NCI-H146 (cell line): ENCODE measurements at places on chromosomes 11 and 22.

DNA sequence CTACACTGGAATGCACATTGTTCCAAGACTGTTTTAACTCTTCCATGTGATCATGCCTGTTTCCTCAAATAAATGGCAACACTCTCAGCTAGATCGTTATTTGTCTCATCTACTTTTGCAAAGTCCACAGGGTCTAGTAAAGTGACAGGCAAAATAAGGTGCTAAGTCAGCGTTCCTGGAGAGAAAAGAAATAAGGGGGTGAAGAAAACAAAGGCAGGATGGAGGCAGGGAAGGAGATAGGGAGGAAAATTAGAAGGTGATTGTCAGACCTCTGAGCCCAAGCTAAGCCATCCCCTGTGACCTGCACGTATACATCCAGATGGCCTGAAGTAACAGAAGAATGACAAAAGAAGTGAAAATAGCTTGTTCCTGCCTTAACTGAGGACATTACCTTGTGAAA lies 132.1 kb downstream of the RAB38 start:
- no peak for DNase-seq

DNA sequence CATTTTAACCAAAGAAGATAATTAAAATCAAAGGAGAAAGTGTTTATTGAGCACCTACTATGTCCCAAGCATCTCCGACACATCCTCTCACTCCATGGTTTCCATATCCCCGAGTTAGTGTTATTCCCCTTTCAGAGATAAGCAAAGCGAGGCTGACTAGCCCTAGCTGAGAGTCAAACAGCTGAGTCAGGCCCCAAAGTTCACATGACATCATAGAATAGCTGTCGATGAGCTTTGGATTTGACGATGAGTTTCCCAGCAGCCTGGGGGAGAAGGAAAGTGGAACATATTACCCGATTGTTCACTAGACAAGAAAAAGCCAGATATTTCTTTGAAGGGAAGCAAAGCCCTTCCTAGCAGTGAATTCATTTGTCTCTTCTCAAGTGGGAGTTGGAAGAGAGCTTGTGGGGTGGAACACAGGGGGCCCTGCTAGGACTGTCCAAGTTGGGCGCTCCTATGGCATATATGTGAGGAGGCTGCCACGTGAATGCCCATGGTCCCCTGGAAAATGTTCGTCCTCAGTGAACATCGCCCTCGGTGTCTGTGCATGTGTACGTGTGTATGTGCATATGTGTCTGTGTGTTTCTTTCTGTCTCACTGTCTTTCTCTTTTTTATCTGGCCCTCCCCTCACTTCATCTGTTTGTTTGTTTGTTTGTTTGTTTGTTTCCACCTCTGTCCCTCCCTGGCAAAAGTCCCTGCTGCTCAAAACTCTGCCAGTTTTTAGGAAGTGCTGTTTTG lies 493 bp upstream of the CYTH4 start:
- no peak for DNase-seq

- DNase-seq = no peak
Measured at GRCh38 chr22:47267513-47268282, 505.2 kb downstream of the TBC1D22A start.

DNA sequence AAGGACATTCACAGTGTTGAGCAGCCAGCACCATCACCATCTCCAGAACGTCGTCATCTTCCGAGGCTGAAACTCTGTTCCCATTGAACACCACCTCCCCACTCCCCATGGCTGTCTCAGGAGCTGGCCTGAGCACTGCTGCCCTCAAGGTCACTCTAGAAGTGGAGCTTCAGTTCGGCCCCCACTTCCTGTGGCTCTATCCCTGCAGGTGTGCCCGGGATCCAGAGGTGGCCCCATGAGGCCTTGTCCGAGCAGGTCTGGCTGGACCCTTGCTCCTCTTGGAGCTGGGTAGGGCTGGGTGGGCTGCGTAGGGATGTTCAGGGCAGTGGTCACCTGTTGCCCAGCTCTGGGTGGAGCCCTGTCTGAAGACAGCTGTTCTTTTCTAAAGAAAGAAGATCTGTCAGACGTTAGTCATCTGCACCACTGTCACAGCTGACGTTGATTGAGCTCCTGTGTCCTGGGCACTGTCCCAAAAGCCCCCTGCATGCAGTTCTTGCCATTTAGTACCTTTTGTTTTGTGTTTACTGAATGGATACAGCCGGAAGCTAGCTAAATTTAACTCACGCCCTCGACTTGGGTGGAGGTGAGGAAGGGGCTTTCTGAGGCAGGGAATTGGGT lies 75.5 kb upstream of the CLDN5 start:
- DNase-seq = peak; percentile 61

GRCh38 chr11:68840661-68841653 lies 759 bp downstream of the CPT1A start:
- DNase-seq = peak; percentile 31

DNA sequence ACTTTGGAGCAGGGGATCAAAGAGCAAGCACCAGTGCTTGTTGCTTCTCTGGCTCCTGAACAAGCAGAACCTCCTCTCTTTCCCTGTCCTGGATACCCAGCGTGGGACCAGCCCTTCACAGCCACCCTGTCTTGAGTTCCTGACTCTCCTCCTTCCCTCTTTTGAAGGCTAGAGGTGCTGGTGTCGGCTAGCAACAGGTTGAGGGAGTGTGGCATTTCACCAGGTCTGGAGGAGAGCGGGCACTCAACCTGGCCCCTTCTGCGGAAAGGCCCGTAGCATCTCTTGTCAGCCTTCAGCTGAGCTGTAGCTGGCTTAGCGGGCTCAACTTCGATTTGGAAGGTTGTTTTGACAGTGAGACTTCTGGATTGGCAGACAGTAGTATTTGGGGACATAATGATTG lies 26.6 kb downstream of the RCOR2 start:
- no peak for DNase-seq

- DNase-seq = peak; percentile 9
Measured at GRCh38 chr11:47616726-47617416, 22.7 kb upstream of the C1QTNF4 start.

DNA sequence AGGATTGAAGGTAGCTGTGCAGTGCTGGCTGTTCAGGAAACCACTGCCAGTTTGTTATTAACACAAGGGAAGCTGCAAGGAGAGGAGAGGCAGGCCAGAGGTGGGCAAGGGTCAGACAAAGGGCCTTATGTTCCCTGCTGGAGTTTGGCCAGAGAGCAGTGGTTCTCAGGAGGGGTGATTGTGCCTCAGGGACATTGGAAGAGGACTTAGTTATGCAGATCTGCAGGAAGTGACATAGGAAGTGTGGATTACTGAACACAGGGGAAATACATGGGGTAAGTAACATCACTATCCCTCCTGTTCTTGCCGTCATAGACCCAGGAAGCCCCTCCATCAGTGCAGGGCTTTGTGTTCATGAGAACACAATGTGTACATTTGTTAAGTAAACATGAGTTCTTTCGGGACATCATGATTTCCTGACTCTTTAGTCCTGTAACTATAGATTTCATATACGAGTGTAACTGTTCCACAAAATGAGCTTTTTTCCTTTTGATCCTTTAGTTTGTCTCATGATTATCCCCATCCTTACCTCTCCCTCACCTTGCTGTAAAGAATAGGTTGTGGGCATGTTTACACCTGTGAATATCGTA lies 5.9 kb downstream of the SRRD start:
- no peak for DNase-seq

DNA sequence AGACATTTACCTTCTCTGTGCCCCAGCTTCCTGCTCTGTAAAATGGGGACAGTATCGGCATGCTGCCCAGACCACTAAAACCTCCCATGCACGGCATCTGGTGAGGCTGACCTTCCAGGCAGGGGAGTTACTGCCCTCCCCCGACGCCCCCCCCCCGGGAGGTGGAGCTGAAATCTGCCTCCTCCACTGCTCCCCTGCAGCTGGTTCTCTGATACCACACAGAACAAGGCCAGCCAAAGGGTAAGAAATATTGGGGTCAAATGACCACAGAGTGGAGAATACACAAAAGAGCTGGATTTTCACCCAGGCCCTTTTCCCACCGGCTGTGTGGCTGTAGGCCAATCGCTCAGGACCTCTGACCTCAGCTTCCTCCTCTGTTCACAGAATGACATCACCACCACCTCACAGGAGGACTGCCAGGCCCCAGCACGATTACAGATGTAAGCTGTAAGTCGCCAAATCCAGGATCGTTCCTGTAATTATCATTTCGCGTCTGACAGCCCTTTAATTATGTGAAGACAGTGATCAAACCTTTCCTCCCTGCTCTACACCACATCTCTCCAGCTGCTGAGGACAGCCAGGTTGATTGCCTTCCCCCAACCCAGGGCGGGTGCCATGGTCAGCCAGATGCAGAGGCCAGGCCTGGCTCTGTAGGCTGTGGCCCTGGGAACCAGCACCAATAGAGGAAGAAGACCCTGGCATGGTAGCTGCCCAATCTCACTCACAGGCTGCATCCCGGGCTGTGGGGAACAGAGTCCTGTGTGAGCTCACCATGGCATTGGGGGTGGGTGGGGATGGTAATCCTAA lies 35.7 kb upstream of the KLHL35 start:
- peak; percentile 22 for DNase-seq

DNA sequence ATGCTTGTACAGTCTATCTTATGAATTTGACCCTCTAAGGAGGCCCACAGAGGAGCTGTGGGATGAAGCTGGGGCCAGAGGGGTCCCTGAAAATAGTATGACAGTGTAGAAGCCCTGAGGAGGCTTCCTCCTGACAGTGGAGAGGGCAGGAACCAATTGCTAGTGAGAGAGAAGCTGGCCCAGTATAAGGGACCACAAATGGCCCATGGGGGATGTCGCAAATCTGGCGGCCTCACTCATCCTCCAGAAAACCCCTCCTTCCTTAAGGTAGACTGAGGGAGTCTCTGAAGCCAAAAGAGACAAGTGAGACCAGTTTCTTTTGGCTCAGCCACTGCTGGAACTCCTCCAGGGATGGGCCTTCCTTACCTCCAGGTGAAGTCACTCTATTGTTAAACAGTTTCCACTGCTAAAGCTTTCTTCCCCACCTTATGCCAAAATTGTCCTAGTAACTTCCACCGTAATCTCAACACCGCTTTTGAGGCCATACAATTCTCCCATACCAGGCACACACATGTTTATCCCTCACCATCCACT lies 17.8 kb upstream of the CASTOR1 start:
- no peak for DNase-seq

DNA sequence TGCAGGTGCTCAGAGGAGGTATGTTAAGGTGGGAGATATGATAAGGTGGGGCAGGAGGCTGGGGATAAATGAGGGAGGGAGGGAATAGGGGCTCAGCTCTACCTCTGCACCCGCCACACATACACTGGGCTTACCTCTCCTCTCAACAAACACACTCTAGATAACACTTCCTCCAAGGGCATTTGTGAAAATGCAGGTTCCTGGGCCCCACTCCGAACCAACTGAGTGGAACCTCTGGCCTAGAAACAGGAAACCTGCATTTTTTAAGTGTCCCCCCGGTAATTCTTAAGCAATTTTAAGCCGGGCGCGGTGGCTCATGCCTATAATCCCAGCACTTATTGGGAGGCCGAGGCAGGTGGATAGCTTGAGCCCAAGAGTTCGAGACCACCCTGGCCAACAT lies 46.5 kb upstream of the CD5 start:
- DNase-seq = no peak

DNA sequence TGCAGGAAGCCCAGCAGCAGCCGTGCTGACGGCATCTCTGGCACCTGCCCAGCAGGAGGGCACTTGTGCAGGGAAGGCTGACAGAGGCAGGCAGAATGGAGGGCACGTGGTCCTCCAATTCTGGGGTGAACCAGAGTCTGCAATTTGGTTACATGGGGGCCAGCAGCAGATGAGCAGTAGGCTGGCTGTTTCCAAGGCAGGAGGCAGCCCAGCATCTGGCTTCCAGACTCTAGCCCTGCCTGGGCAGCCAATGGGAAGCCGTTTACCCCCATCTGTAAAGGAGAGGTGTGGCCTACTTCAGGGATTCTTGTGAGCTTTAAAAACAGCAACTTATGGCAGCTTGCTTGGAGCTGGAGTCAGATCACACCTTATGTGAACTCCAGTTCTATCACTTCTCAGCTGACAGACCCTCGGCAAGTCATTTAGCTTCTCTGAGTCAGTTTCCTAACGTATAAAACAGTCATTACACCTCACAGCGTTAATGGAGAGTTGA lies 27.9 kb upstream of the RASL10A start:
- DNase-seq = no peak

DNA sequence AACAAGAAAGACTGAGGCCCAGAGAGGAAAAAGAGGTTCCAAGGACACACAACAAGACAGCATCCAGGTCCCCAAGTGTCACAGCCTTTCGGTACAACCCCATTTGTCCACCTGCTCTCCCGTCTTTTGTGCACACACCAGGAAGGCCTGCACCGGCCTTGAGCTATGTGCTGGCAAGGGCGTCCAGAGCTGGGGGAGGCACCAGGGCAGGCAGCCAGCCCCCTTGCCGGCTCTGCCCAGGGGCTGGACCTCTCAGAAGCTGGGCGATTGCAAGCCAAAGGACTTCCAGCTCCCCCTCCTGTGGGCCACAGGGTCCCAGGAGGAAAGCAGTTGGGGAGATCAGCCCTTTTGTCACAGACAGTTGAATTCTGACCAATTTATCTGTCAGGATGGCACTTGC lies 210.5 kb downstream of the MN1 start:
- no peak for DNase-seq

DNA sequence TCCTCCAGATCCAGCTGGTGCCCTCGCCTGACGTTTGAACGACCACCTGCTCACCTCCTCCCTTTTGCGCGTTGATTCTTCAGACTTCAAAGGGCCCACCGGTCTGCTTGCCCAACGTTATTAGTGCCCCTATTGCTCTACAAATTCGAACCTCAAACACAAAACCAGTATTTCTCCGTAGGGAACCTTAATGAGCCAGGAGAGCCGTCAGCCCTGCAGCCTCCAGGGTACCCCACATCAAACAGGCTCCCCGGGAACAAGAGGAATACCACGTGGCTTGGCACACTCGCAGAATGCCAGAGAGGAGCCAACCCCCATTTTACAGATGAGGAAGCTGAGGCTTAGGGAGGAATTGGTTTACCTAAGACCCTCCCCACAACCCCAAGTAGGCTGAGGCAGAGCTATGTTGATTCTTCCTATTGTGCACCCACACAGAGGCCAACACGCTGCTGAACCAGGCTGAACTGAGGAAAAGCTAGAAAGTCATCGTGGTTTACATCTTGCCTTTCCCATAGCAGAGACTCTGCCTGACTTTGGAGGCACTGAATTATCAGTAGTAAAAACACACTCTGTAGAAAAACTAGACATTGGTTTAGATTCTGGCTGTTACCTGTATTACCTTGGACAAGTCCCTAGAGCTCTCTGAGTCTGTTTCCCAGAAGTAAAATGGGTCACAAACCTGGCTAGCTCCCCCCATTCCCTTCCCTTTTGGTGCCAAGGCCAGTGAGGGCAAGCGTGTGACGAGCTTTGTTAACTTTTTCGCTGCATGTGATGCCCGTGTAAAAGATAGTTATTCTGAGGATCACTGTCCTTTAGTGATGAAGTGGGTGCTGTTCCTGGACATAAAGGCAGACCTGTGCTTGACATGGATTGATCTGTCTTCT lies 764 bp downstream of the TKFC start:
- DNase-seq = no peak

DNA sequence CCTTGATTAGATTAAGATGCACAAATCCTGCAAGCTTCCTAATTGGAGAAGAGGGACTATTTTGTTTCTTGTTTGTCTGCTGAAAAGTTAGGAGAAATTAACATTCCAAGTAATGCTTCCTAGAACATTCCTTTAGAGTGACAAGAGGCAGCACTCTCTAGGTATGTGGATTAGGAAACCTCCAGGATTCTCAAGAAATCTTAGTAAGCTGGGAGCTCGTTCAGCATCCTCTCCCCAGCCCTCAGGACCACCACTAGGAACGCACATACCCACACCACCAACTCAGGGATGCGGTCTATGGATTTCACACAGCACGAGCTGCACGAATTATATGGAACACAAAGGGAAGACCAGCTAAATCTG lies 52.9 kb downstream of the NCAPD3 start:
- no peak for DNase-seq

GRCh38 chr11:56706486-56706885 lies 7.6 kb downstream of the OR9G1 start:
- no peak for DNase-seq

GRCh38 chr22:46583571-46583970 lies 36.6 kb upstream of the GRAMD4 start:
- DNase-seq = no peak
